ENCODE measurements at places on chromosomes 5 and 9.

DNA sequence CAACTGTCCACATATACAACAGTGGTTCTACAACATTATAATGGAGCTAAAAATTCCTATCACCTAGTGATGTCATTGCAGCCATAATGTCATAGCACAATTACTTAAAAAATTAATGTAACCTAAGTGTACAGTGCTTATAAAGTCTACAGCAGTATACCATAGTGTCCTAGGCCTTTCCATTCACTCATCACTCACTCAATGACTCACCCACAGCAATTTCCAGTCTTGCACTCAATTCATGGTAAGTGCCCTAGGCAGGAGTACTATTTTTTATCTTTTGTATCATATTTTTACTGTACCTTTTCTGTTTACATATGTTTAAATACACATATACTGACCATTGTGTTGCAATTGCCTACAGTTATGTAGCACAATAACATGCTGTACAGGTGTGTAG, 9.6 kb upstream of the PUM3 start:
- DNase-seq, result no peak

GRCh38 chr5:153968761-153969562, 69.7 kb downstream of the FAM114A2 start:
- no peak for DNase-seq

DNA sequence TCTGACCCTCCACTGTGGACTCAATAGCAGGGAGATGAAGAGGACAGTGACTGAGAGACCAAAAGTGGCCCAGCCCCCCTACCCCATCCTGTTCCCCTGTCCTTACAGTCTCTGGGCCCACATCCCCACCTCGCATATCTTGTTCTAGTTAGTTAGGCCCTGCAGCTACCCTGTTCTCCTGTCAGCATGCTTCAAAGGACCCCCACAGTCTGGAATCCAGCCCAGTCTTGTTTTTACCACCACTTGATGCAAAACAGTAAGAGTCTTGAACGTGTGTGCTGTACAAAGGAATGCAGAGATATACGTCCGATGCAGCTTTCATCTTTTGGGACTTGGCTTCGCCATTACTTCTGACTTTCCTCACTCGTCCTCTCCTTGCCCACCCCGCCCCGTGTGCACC, 12.2 kb upstream of the POMT1 start:
- no peak for DNase-seq

GRCh38 chr9:27412963-27413362, 111.1 kb upstream of the IFNK start:
- no peak for DNase-seq

DNA sequence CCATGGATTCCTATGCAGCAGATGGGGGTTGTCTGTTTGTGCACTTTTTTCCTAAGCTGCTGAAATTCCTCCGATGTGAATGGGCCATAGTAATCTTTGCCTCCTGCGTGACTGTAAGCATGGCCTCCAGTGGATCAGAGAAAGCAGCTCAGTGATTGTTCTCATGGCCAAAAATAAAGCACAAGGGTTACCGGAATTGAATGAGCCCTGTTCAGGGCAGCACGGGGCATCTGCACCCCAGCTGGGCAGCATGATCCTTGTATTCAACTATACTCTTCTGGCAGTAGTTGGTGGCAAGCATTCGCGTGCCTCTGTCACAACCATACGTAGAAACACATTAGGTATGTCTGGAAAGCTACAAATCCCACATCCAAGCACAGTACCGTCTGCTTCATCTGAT, 193.9 kb downstream of the RORB start:
- DNase-seq, result no peak

DNA sequence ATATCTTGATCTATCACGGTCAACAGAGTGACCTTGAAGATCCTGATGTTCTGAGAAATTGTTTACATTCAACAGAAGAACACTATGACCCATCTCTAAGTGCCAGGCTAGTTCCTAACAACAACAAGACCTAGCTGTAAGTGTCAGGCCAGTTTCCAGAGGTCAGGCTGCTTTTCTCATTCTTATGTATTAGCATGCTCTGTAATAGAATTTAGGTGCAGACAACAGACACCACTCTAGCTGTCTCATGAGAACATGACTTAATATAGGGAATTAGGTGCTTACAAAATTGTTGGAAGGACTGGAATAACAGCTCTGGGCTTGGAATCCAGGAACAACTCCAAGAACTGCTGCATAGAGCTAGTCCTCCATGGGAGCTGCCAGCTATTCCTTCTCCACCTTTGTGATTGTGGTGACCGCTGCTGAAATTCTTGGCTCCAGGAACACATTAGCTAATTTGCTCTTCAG, 138.7 kb downstream of the SNX18 start:
- DNase-seq, result no peak

Data from stimulated activated CD8-positive, alpha-beta memory T cell treated with anti-CD3 and anti-CD28 coated beads, Interleukin-15, amount 100 ng/mL, for 48 hours (primary cell).